ENCODE measurements at places on chromosomes 6 and 20. TPM values are rescaled to one million over a fixed set of nuclear protein-coding genes. Genes with fewer than 3 reads are reported as not detected.
A peak's percentile ranks its signal among the peaks of the same experiment; 100 is the strongest.

GRCh38 chr20:36919715-36920333, 31.7 kb downstream of the SAMHD1 start:
- peak; percentile 50 for DNase-seq

DNA sequence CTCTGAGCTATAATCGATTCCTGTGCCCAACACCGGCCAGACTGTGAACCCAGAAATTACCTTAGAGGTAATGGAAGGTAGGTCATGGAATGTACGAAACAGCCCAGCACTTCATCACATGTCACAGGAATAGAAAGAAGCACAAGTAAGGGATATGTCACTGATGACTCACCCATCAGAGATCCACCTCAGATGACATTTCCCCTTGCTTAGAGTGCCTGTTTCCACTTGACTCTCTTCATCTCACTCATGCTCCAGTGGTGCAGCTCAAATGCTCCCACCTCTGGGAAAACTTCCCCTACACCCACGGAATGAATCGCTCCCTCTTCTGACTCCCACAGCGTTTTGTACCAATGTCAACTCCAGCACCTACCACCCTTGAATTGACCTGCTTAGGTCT, 381.6 kb upstream of the CNR1 start:
- DNase-seq: no peak

EFCAB8 gene
- not detected for total RNA-seq

SAMD3 gene
- total RNA-seq: 1.1 TPM

Measured in glomerular endothelial cell (primary cell).